Activated CD4-positive, alpha-beta T cell treated with anti-CD3 and anti-CD28 coated beads for 24 hours (primary cell): ENCODE measurements at places on chromosomes 12 and 14.

DNA sequence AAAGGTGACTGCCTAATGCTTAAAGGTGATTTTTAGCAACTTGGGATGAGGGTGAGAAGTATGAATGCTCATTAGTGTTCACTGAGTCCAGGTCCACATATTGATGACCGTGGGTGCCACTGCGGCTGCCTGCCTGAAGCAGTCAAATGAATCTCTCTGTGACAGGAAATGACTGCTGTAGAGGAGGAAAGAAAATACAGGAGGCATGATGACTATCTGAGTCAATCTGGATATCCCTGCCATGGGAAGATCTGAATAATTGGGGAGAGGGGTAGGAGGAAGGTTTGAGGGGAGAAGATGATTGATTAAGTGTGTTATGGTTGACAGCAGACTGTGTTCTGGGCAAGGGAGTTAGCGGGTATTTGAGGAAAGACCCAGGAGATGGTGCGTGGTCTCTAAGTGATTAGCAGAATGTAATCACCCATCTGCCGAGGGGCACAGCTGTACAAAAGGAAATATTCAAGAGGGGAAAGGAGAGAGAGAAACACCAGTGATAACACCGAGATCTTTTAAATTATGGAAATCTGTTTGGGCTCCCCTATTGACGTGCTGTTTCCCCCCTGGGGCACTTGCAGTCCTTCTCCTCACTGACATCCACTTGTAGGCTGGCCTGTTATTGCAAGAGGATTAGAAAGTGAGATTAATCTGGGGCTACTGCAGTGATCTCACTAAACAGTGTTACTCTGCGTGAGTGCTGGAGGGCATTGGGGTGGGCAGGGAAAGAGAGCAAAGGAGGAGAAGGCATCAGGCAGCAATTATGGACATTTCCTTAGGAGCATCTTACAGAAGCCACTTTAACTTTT, 97.7 kb downstream of the AKAP6 start:
- DNase-seq = no peak

GRCh38 chr12:93223440-93224426, 154.0 kb upstream of the NUDT4 start:
- no peak for DNase-seq

DNA sequence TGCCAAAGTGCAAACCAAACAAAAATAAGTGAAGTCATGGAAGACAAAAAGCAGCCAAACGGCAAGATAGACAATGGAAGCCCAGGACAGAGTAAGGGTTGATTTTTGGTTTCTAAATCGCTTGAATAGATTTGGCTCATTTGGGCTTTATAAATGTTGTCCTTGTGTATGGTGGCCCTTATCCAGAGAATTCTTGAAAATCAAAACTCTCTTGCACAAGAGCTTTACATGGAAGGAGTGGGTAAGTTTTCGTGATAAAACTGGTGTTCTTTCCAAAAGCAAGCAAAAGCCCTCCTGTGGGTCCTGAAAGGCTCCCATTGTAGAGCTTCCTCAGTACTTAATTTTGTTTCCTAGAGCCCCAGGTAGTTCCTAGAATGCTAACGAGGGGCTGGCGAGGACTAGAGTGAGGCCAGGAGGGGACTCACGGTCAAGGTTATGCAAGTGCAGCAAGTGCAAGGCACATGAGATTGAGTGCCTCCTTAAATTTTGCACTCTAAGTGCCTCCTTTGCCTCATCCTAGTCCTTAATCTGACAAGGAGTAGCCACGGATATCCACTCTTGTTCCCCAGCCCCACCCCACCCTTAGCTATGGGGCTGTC, 4.1 kb downstream of the SIX6 start:
- no peak for DNase-seq

DNA sequence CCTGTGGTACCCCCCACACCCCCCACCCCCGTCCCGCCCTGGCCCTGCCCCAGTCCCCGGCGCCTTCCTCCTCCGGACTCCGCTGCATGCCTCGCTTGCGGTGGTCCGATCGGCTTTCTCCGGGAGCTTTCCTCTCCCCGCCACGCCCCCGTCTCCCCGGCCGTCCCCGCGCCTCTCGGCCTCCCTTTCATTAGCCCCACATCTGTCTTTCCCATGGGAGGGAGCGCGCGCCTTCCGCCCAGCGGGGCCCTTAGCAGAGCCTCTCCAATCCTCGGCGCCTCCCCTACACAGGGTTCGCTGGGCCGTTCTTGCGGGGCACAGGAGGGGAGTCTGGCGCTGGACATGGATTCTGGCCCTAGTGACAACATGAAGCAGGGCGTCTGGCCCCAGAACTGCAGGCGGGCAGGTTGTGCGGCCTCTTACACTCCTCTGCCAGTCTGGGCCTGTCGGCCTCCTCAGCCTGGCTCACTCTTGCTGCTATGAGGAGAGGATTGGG, 1.5 kb upstream of the EFS start:
- no peak for DNase-seq

GRCh38 chr12:46386877-46387629, 14.5 kb upstream of the SLC38A2 start:
- DNase-seq = no peak

GRCh38 chr14:97948841-97949240, 1151.7 kb downstream of the VRK1 start:
- DNase-seq = no peak

DNA sequence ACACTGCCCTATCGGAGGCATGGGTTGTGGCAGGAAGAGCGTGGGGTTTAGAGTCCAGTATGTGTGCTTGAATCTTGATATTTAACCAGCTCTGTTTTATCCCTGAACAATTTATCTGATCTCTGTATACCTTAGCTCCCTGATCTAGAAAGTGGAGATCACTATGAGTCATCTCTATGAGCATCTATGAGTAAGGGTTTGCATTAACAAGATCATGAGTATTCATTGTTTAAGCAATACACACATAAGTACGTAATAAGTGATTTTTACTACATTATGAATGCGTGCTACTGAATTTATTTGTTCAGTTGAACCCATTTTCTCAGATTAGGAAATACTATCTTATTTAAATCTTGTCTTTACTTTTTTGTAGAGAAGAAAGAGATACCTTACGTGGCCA, 49.4 kb downstream of the GPATCH2L start:
- no peak for DNase-seq

DNA sequence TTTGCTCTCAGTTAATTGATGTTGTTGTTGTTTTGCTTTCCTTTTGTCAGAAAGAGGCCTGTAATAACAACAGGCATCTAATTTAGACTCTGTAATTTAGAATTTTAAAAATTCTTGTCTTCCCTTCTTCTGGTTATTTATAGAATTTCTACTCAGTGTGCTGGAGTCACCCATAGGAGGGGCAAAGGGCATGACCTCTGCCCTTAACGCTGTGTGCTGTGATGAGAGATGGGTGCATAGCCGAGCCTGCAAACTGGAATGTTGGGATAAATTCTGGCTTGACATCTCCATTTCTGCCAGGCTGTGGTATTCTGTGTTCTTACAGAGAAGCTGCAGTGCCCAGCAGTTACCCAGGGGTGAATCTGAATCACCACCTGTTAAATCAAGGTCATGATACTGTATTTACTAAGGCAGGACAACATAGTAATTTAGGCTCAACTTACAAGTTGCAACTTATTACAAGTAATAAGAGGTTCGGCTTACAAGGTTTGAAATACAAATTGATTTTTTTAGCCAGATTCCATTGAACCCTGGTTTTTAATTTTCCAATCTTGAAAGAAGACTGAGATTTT, 53.3 kb downstream of the TRAF3 start:
- no peak for DNase-seq

DNA sequence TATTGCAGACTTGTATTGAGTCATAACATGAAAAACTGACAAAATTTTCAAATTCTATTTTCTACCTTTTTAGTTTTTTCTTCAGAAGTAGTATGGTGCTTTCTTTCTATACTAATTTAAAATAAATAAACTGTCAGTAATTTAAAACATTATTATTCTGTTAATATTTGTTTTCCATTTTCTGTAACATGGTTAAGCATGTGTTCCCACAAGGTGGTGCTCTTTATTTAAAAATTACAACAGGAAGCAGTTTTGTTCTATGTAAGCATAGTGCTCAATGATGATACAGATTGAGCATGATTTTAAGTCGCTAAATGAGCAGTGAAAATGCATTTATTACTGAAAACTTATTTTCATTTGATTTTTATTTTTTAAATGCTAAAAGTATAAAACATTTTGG, 114.6 kb downstream of the PPFIA2 start:
- no peak for DNase-seq

- no peak for DNase-seq
Measured at GRCh38 chr12:57208631-57209282, 7.8 kb upstream of the NXPH4 start.

DNA sequence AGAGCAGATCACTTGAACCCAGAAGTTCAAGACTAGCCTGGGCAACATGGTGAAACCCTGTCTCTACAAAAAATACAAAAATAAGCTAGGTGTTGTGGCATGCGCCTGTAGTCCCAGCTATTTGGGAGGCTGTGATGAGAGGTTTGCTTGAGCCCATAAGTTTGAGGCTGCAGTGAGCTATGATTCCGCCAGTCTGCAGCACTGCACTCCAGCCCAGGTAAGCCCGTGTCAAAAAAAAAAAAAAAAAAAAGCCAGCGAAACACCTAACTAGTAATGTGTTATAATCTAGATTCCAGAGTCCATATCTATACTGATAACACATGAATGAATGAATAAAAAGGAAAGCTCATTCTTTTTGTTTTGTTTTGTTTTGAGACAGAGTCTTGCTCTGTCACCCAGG, 18.5 kb upstream of the SLC25A3 start:
- DNase-seq = no peak

GRCh38 chr12:47316609-47317049, 236.9 kb upstream of the AMIGO2 start:
- no peak for DNase-seq

- no peak for DNase-seq
Measured at GRCh38 chr14:54564868-54565784, 1.8 kb upstream of the SAMD4A start.

DNA sequence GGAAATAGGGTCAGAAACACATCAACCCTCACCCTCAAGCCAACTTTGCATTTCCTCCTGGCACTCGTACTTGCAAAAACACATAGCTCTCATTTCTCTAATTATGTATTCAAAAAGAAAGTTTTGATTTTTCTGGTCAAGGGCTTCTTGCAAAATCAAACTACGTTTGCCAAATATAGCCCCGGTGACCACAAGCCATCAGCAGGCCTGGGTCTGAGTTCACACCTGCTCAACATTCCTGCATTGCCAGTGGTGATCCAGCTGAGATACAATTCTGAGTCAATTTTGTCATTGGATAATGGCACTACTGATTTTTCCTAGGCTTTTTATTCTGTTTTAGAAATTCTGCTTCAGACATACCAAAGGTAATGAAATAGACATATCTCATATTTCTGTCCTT, 10.7 kb upstream of the BHLHE41 start:
- DNase-seq = no peak

DNA sequence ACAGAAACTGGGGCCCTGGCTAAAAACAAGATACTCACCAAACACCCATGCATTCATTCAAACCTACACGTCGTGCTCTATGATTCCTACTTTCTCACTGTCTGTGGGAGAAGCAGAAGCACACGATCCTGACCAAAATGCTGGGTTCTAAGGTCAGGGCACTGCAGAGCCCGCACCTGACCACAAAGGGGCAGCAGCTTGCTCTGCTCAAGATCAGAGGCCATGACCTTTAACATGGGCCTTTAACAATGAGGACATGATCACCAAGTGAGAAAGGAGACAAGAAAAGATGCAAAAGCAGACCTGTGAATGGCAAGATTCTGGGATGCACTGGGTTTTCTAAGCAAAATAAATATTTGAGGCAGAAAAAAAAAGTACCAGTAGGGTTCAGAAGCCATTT, 40.1 kb upstream of the VPS33A start:
- no peak for DNase-seq
